ENCODE measurements at places on chromosomes 2 and 18. TPM values are rescaled to one million over a fixed set of nuclear protein-coding genes. Genes with fewer than 3 reads are reported as not detected.

The DUSP2 gene
- 0.33 TPM for total RNA-seq

The GPR75 gene
- 4.7 TPM for total RNA-seq

The PROM2 gene
- 0.60 TPM for total RNA-seq

The TNFAIP6 gene
- total RNA-seq = not detected

The NEUROD1 gene
- total RNA-seq = not detected

The SH2D6 gene
- total RNA-seq = 0.39 TPM

The IL1F10 gene
- not detected for total RNA-seq

The SLC11A1 gene
- not detected for total RNA-seq

- DNase-seq = no peak
- no peak overlapping the region for H3K27ac ChIP-seq
- no peak overlapping the region for H3K4me3 ChIP-seq
Observed at GRCh38 chr18:62388855-62389760, 64.0 kb downstream of the TNFRSF11A start.

DNA sequence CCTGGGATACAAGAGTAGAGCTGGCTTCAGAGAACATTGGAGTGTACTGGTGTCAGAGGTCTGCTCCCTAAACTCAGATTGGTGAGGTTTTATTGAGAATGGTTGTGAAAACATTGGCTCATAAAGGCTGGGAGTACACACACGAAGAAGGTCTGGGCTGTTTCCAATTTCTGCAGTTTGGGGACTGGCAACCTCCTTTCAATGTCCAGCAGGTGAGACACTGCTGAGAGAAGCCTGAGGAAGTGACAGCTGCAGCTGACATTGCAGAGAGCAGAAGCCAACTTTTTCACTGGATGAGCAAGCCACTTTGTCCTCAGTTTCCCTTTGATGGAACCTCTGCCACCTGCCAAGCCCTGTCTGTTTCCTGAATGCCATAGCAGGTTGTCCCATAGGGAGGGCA lies 346.6 kb upstream of the SPRED2 start:
- no peaks in the 10 kb centered on the region for H3K36me3 ChIP-seq
- H3K27ac ChIP-seq = no peak overlapping the region
- no peaks in the 10 kb centered on the region for H3K27me3 ChIP-seq
- H3K4me3 ChIP-seq = no peak overlapping the region
- H3K4me1 ChIP-seq = no peaks in the 10 kb centered on the region

GRCh38 chr2:159326569-159327255 lies 40.2 kb upstream of the WDSUB1 start:
- no peak overlapping the region for H3K27ac ChIP-seq
- no peak overlapping the region for H3K4me3 ChIP-seq
- H3K4me1 ChIP-seq = no peaks in the 10 kb centered on the region
- no peaks in the 10 kb centered on the region for H3K36me3 ChIP-seq
- H3K27me3 ChIP-seq = no peaks in the 10 kb centered on the region

- H3K27me3 ChIP-seq = no peaks in the 10 kb centered on the region
- no peak for DNase-seq
- no peak overlapping the region for H3K27ac ChIP-seq
- peaks cover under 1% of the 10 kb centered on the region for H3K4me1 ChIP-seq
Observed at GRCh38 chr2:38514603-38515154, 88.0 kb downstream of the HNRNPLL start.

GRCh38 chr2:238158018-238158508 lies 707 bp upstream of the ERFE start:
- H3K27me3 ChIP-seq = peaks cover 3% of the 10 kb centered on the region
- H3K4me1 ChIP-seq = no peaks in the 10 kb centered on the region
- H3K4me3 ChIP-seq = no peak overlapping the region
- no peaks in the 10 kb centered on the region for H3K36me3 ChIP-seq

DNA sequence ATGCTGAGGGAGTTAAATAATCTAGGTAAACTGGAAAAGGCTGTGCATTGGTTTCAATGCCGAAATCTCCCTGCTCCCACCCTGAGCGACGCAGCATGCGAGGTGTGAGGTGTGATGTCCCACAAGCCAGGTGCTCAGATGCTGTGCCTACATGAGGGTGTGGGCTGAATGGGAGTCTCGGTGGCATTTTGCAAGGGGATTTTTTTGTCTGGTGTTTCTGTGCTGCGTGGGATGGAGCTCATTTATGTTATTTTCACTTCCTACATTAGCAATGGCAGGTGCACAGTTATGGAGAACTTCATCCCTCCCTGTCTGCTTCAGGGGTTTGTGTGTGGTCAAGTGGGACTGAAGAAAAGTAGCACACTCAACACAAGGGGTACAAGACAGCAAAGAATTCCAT lies 110.2 kb upstream of the CCDC68 start:
- no peaks in the 10 kb centered on the region for H3K4me1 ChIP-seq
- H3K4me3 ChIP-seq = no peak overlapping the region
- DNase-seq = no peak
- no peaks in the 10 kb centered on the region for H3K36me3 ChIP-seq
- H3K27me3 ChIP-seq = peaks cover 1% of the 10 kb centered on the region
- H3K27ac ChIP-seq = no peak overlapping the region

DNA sequence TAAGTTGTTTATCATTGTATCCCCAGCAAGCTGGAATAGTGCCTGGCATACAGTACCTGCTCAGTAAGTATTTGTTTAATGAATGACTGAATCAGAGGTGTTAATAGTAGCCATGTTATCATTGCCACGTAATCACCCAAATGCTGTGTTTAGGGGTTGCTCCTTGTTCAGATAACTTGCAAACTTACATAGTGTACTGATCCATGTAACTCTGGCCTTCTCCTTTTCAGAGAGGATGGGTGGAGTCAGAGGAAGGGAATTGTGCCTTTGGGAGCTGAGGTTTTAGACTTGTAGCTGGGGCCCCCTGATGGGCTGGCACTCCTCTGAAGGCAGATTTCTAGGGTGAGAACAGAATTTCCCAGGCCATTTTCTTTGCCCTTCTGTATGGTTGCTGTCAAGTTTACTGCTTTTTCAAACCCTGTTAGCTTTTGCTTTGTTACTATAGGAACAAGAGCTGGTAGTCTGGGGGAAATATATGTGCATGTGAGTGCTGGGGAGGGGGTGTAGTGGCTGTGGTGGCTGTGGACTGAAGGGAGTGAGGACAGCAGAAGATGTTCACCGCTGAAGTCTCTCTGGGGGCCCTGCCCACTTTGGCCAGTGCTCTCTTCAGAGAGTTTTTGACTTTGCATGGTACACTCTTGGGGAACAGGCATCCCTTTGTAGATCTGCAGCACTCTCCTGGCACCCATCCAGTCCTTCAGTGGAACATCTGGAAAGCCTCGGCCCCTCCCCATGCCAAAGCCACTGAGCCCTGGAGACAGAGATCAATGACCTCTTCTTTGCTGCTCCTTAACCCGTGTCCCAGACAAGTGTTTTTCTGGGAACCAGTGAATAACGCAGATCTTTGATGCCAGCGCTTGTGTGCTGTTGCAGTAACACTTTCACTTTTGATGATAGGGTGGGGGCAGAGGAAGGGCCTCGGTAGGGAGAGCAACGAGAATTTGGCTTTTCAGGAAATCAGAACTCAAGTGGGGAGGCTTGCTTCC lies 209.0 kb downstream of the PRKCE start:
- no peaks in the 10 kb centered on the region for H3K27me3 ChIP-seq
- no peaks in the 10 kb centered on the region for H3K36me3 ChIP-seq
- H3K4me1 ChIP-seq = peaks cover 16% of the 10 kb centered on the region
- DNase-seq = peak; percentile 48

- no peak overlapping the region for H3K4me3 ChIP-seq
- H3K36me3 ChIP-seq = no peaks in the 10 kb centered on the region
- H3K27ac ChIP-seq = no peak overlapping the region
Observed at GRCh38 chr2:207248702-207249377, 83.1 kb upstream of the KLF7 start.

GRCh38 chr2:211941216-211941747 lies 597.3 kb downstream of the ERBB4 start:
- H3K4me3 ChIP-seq = no peak overlapping the region
- no peaks in the 10 kb centered on the region for H3K36me3 ChIP-seq
- DNase-seq = no peak
- H3K27me3 ChIP-seq = no peaks in the 10 kb centered on the region

DNA sequence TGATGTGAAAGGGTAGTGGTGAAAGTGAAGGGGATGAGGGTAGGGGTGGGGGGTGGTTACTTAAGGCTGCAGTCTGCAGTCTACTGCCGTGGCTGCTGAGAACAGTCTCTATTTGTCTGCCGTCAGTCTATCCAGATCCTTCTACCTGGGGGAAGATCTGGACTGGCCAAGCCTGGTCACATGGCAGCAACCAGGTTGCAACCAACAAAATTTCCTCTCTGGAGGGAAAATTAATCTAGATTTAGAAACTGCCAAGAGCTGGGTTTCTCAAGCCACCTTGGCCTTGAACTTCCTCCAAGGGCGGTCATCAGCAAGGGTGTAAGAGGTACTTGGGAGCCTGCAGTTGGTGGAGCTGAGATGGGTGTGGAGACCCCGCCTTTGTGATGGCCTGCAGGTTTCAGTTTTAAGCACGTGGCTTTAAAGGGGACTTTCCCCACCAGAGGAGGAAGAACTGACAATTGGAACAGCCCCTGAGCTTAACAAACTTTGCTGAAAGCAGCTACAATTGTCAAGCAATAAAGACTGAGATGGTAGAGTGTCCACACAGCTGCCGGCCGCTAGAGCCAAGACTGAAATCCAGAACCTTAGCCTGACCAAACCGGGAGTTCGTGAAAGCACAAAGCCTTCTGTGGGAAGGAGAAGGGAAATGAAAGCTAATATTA lies 31.4 kb upstream of the KCMF1 start:
- H3K4me3 ChIP-seq = no peak overlapping the region
- H3K27ac ChIP-seq = no peak overlapping the region
- no peaks in the 10 kb centered on the region for H3K36me3 ChIP-seq
- H3K4me1 ChIP-seq = peaks cover 3% of the 10 kb centered on the region
- H3K27me3 ChIP-seq = no peaks in the 10 kb centered on the region
- DNase-seq = no peak

DNA sequence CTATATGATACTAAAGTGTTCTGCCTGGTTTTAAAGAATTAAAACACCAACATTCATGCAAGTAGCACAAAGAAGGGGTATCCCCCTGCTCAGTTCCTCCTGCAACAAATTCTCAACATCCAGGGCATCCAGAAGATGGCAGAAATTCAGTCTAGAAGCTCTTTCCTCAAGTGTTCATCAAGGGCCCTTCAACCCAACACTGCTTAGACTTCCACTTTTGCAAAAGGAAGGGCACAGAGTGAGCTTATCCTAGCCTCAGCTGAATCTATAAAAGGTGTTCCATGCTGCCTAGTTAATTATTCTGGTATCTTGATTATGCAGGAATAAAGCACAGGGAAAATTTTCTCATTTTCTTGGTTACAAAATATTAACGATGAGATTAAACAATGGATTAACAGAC lies 275.8 kb upstream of the CRIM1 start:
- peaks cover 1% of the 10 kb centered on the region for H3K27me3 ChIP-seq
- no peak overlapping the region for H3K4me3 ChIP-seq
- no peaks in the 10 kb centered on the region for H3K36me3 ChIP-seq
- H3K4me1 ChIP-seq = no peaks in the 10 kb centered on the region

Data from endothelial cell of umbilical vein (primary cell).